ENCODE measurements at places on chromosomes 3 and 15.

DNA sequence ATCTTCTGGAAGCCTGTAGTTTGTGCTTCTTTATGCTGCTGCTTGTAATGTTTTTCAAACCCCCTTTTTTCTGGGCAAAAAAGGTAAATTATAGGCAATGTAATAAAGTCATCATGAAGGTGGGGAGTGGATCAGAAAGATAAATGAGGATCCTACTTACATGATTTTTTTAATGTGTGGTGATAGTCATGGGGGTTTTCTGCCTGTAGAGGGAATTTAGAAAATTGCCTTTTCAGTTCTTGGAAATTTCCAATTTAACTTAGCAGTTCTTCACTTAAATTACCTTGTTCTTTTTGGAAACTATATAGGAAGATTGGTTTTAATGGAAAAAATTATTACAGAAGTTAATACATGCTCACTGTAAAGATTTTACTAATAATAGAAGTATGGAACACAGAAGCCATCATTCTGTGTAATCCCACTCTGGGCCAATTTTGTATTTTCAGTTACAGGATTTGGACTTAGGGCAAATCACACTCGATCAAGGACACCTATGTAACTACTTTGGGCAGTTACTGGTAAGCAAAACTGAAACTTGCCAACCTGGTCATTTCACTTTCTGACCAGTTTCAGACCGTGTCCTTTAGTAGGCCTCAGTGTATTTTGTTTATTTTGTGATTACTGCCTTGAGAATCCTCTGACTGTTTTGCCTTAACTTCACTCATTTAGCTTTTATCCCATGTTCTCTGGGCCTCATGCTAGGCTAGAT is 10.5 kb upstream of the SCAANT1 start:
- no peak for DNase-seq

- DNase-seq, result no peak
Measured at GRCh38 chr15:85394554-85395333, 14.3 kb downstream of the AKAP13 start.

DNA sequence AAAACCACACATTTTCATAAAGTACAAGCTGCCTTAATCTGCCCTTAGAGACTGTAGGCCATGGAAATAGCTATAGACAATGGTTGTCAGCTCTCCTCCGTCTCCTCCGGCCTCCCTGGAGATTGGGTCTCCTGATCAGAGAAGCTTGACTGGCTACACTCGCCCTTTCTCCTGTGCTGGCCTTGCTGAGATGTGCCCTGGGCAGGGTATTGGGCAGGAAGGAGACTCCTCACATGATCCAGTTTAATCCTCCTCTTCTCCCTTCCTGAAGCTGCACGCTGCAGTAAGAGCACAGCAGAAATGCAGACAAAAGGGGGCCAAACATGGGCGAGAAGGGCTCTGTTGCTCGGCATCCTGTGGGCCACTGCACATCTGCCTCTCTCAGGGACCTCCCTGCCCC is at the start of gene SLC24A5:
TSS of gene SLC24A5 (plus strand) at position 246 of the 400 bp plus-strand sequence. CDS start at position 301, 55 bp downstream.
- DNase-seq, result no peak

- no peak for DNase-seq
Measured at GRCh38 chr3:76855451-76855850, 184.4 kb upstream of the ROBO2 start.

Data from HEK293T (cell line).